ENCODE measurements at places on chromosomes 7 and 10.

GRCh38 chr7:44310221-44310848 lies 15.1 kb downstream of the CAMK2B start:
- no peak for DNase-seq

- no peak for DNase-seq
Measured at GRCh38 chr7:131020759-131021261, 286.8 kb upstream of the KLF14 start.

GRCh38 chr10:63711867-63712716 lies 190.9 kb downstream of the REEP3 start:
- DNase-seq = no peak

GRCh38 chr7:150668472-150668911 lies 17.0 kb upstream of the GIMAP2 start:
- peak; percentile 87 for DNase-seq

DNA sequence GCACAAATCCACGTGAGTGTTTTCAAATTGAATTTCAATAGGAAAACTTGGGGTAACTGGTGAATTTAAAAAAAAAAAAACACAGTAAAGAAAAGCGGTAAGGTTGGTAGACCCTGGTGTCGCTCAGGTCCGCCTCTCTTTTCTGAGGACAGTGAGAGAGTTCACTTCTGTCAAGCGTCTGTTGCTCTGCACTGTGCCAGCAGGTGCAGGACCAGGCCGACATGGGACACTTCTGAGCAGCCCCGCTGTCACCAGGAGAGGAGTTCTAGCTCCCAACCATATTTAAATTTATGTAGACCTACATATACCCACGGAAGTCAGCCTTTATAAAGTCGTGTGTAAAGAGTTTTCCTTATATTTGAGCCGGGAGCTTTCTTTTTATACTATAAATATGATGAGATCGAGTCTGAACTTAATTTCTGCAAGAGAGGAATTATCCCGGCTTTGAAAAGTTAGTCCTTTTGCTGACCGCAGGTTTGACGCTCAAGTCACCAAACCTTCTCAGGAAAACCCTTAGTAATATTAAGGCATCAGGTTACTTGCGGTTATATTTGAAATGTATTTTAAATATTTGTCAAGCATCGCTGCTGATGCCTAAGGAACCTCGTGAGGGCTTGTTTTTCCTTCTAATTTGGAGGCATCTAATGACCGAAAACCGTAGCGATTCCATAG lies 531 bp downstream of the IKZF1 start:
- DNase-seq = peak; percentile 79

DNA sequence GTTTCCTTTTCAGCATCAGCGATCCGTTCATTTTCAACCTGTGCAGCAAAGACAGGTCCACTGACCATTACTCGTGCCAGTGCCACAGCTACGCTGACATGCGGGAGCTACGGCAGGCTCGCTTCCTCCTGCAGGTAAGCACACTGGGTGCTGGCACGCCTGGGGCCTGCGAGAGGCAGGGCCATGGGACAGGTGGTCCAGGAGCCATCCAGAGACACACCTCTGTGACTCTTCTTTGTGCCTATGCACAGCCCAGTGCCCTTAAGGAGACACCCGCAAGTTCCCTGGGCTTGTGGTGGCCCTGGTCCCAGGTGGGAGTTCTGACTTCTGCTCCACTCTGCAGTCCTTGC lies 42.2 kb downstream of the LRRC18 start:
- no peak for DNase-seq

DNA sequence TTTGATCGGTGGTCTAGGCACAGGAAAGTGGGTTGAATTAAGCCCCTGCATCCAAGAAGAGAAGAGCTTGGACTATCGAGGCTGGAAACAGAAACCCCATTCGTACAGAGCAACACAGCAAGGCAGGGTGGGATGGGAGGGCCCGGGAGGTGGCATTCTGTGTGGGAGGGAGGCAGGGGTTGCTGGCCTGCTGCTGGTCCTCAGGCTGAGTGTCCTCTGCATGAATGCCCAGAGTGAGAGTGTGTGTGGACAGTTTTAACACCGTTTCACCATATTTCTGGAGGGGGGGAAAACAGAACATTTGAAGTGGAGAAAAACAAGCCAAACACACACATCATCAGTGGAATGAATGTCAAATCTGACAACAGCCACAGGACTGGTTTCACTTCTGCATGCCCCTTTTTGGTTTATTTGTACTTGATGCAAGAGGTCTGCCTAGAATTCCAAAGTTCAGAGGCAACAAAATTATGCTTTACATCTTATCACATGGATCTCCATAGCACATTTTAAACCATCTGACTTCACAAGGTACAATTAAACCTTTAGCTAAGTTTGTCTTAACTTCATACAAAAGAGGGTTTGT lies 11.1 kb upstream of the ENO4 start:
- DNase-seq = no peak

GRCh38 chr10:123995461-123996131 lies 97.8 kb downstream of the CHST15 start:
- peak; percentile 14 for DNase-seq

DNA sequence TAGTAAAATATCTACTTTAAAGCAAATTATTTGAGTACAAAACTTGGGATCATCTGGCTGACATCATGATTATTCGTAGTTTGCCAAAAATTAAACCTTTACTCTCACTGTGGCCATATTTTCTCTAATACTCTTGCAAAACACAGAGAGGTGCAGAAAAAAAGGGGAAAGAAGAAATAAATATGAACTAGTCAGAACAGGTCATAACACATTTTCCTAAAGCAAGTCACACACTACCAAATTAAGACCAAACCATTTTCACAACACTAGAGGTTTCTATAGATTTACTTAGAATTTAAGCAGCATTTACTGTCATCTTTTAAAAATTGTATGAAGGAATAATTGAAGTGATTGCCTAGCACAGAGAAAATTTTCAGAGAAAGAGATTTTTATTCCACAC lies 726.1 kb downstream of the SORCS1 start:
- no peak for DNase-seq

- no peak for DNase-seq
Measured at GRCh38 chr10:5746197-5746596, 61.6 kb downstream of the TASOR2 start.

DNA sequence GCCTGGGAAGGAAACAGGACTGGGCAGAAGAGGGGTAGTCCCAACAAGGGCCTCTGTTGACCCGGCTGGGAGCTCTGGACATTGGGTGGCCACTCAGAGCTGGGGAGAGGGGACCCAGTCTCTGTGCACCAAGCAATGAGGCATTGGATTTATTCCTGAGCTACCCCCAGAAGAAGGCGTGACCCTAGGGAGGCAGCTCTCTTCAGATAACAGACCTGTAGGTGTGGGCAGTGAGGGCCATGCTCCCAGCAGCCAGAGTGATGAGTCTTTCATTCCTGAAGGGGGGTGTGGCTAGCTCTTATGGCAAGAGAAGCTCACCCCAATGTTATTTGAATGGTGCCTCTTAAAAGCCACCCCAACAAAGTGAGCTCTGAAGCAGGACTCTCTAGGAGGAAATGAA lies 20.4 kb downstream of the TEX36 start:
- DNase-seq = no peak

GRCh38 chr10:100265821-100266485 lies 1.5 kb downstream of the CWF19L1 start:
- DNase-seq = no peak

DNA sequence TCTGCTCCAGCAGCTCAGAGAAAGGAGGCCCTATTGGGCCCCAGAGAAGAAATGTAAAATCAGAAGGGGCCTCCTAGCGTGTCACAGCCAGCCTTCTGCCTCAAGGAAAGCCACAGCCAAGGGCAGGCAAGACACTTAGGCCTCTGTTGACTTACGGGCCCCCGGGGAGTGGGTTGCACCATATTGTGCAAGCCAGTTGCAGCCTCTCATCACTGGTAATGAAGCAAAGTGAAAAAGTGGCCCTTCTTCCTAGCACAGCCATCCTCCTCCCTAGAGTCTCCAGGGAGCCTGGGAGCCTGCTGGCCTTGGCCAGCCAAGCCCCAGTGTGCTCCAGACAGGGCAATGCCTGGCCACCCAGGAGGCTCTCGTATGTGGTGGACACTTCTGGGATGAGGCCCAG lies 56.2 kb upstream of the GDF10 start:
- no peak for DNase-seq

DNA sequence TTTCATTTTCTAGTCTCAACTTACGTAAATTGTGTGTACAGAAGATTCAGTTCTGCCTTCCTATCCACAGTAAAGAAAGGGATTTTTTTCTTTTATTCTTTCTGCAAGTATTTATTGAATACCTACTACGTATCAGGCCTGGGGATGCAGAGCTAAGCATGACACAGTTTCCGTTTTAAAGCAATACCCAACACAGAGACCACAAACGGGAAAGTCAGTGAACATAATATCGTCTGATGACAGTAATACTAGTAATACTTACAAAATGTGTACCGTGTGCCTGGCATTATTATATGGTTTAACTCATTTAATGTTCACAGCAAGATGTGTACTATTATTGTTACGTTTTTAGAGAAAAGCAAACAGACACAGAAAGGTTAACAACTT lies 22.4 kb downstream of the REEP3 start:
- no peak for DNase-seq

DNA sequence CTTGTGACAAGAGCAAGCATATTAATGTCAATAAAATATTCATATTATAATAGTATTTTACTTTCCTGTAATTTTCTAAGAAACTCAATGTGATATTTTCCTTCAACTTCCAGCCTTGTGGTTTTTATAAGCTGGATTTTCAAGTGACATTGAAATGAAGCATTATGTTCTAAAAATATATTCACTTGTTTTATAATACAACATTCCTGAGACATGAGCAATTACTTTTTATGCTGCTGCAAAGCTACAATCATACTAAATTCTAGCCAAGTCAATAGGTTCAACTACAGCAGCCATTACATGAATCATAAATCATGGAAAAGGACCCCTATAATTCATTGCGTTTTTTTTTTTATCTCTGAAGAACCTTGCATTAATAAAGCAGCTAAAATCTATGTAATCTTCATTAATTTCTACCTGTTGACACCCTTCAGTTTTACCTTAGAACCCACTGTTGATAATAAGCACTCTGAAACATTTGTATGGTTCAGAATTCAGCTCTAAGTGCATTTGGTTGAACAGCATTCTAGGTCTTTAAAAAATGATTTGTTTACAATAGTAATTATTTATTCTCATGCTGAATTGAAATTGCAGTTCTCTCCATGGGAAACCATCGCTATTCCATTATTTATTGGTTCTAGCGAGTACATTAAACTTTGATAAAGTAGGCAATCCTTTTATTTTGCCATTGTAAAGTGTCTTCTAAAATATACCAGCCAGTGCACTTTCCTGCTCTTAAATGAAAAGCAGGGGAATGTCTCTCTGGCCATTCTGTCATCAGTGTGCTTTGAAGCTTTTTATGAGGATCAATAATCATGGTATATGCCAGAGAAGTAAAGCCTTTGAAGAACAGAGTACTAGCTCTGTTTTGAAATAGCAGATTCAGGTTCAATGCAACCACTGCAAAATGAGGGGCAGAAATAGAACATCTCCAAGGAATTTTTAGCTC lies 132.6 kb downstream of the GNAT3 start:
- DNase-seq = no peak

DNA sequence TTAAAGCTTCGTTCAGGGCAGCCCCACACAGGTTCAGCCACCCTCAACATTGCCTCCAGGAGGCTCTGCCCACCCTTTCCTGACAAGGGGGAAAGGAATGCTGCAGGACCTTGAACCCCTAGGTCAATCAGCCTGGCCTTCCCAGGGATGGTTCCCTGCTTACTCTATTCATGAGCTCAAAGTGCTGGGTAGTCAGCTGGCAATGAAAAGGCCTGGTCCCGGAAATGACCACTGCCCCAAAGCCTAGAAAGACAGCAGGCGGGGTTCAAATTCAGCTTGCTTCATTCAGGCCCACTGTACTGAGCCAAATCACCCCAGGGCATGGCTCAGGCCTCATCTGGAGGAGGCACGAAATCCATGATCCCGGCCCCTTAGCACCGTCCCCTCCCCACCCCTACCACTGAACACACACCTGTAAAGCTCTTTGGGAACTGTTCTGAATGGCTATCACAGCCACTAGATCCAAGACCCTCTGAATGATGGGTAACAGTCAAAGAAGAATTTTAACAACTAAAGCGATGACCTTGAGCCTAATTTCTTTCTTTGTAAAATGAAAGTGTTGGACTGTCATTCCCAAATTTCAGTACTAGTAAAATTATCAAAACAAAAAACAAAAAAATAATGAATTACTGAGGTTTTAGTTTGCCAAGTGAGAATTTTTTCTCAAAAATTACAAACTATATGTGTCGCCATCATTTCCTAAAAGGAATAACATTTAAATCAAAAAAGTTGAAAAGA lies 1.0 kb downstream of the URGCP start:
- no peak for DNase-seq
